LHCN-M2 (cell line): ENCODE measurements at places on chromosomes 16 and 17. TPM values are rescaled to one million over a fixed set of nuclear protein-coding genes. Genes with fewer than 3 reads are reported as not detected.
A peak's percentile ranks its signal among the peaks of the same experiment; 100 is the strongest.

ZNF276 gene
- 10.6 and 11.7 TPM in 2 replicates for total RNA-seq

HID1 gene
- not detected in 2 replicates for total RNA-seq

RFFL gene
- total RNA-seq, result 14.5 and 16.6 TPM in 2 replicates

TPPP3 gene
- total RNA-seq, result 11.9 and 17.6 TPM in 2 replicates

SYT17 gene
- 0.45 TPM in 1 of 2 replicates, not detected in the other for total RNA-seq

UBALD2 gene
- 8.7 and 9.0 TPM in 2 replicates for total RNA-seq

- DNase-seq, result no peak
Observed at GRCh38 chr17:51662204-51663056, 402.1 kb downstream of the UTP18 start.

DNA sequence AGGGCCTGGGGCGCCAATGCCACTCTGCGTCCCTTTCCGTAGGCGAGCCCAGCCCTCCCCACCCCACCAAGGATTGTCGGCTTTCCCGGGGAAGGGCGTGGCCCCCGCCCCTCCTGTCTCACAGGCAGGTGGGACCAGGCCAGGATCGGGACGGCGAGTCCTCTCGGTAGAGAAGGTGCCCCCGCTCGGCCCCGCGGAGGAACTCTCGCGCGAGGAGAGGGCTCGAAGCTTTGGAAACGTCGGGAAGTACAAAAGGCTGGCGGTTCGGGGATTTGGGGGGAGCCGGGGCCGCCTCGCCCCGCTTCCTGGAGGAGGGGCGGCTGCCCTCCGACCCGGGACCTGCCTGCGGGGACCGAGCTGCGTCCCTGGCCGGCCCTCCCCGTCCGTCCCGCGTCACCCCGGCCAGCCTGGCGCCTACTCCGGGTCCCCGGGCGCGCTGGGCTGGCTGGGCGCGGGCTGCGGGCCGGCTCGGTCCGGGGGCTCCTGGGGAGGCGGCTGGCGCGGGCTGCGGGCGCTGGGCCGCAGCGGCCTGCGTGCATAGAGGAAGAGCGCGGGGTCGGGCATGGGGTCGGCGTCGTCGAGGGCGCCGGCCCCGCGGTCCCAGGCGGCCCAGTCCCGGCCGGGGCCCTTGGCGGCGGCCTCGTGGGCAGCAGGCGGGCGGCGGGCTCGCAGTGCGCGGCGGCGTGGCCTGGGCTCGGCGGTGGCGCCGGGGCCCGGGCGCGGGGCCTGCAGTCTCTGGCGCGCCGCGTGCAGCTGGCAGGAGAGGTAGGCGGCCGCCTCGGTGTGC, 12.6 kb upstream of the CLUH start:
- DNase-seq, result no peak

ITGAD gene
- not detected in 2 replicates for total RNA-seq

CACNA1H gene
- total RNA-seq, result not detected in 2 replicates

TGFB1I1 gene
- total RNA-seq, result 53.9 and 55.6 TPM in 2 replicates

DHRS7C gene
- total RNA-seq, result not detected in 2 replicates

DNA sequence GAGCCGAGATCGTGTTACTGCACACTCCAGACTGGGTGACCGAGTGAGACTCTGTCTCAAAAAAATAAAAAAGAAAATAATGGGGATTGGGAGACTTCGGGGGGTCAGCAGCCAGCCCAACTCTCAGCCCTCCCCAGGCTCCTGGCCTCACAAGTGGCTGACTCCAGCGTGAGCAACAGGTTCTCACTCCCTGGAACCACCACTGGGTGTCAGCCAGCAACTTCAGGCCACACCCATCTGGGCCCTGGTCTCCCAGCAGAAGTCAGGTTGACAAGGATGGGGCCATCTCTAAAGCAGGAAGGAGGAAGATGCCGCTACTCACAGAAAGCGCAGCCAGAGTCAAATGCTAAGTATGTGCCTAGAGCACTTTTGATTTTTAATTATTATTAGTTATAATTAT, 139.4 kb downstream of the C16orf78 start:
- no peak for DNase-seq

GRCh38 chr17:46925185-46925868, 2.4 kb downstream of the GOSR2 start:
- no peak for DNase-seq

- DNase-seq, result no peak
Observed at GRCh38 chr16:89784406-89784805, 32.0 kb downstream of the FANCA start.

RABEP2 gene
- 50.6 and 72.0 TPM in 2 replicates for total RNA-seq

MGAT5B gene
- 0.06 and 0.23 TPM in 2 replicates for total RNA-seq

- no peak for DNase-seq
Observed at GRCh38 chr17:79806863-79807720, 10.2 kb upstream of the CBX8 start.

DNA sequence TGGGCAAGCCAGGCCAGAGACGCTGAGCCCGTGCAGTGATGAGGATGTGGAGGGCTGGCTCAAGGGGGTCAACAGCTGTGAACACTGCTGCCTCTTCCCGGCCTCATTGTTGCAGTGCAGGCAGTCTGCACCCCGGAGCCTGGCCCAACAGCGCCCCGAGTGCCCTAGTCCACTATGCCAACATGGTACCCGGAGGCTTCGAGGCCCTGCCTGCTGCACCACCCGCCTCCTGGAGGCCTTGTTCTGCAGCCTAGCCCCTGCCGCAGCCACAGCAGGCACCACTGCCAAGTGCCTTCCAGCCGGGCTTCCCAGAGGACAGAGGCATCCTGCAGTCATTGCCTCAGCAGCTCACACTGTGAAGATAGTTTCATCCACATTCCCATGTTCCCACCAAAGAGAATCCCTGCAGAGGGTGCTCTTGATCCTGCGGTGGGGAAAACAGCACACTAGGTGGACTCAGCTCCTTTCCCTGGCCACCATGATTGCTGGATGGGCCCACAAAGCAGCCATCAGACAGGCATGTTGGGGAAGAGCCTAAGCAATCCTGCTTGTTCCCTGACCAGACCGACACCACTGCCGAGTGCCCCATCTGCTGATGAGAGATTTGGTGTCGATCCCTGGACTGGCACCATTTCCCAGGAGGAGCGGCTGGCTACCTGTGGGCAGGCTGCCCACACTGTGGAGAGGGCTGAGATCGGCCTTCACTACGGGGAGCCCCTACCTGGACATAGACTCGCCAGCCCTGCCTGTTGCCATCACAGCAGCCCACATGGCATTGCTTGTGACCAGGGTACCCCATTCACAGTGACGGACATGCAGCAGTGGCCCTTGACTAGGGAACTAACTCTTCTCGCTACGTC, 44.9 kb downstream of the USP22 start:
- no peak for DNase-seq

GRCh38 chr17:4249452-4250029, 14.2 kb downstream of the ANKFY1 start:
- DNase-seq, result peak; percentile 20

DNA sequence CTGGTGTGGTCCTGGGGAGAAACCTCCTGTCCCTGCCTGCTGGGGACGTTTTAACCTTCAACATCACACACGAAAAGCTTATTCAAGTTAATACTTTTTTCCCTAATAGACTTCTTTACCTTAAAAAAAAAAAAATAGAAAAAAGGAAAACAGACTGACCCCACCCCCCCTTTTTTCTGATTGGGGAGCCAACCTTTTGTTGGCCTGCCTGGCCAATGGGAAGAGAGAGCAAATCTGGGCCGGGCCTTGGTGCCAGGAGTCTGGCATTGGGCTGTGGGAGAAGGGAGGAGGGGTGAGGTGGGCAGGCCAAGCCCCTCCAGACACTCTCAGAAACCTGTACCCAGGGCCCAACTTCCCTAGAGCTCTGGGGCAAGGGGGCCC, 3.0 kb downstream of the CBX8 start:
- peak; percentile 60 for DNase-seq

SGSM2 gene
- 33.0 and 36.1 TPM in 2 replicates for total RNA-seq

SENP3 gene
- 108 and 131 TPM in 2 replicates for total RNA-seq

GRCh38 chr17:61205931-61206330, 193.7 kb upstream of the TBX2 start:
- no peak for DNase-seq

- no peak for DNase-seq
Observed at GRCh38 chr16:58176608-58177352, 21.1 kb downstream of the CSNK2A2 start.

KRT28 gene
- not detected in 2 replicates for total RNA-seq

C16orf96 gene
- 0.06 TPM in 1 of 2 replicates, not detected in the other for total RNA-seq

GRCh38 chr17:29042026-29042678, 789 bp upstream of the PIPOX start:
- no peak for DNase-seq

DNA sequence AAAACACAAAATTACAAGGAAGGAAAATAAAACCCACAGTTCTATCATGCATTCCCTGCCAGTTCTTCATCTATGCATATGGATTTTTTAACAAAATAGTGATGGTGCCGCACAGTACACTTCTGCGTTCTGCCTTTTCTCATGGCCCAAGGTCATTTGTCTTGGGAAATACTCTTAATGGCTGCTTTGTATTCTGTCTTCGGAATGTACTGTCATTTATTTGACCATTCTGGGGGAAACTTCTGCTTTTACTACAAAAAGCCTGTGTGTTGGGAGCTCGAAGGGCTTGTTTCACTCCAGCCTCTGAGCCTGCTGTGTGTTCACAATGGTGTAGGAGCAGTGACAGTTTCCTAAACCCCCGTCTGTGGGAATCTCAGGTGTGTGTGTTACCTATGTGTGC, 82.8 kb upstream of the SEC14L1 start:
- no peak for DNase-seq

DNA sequence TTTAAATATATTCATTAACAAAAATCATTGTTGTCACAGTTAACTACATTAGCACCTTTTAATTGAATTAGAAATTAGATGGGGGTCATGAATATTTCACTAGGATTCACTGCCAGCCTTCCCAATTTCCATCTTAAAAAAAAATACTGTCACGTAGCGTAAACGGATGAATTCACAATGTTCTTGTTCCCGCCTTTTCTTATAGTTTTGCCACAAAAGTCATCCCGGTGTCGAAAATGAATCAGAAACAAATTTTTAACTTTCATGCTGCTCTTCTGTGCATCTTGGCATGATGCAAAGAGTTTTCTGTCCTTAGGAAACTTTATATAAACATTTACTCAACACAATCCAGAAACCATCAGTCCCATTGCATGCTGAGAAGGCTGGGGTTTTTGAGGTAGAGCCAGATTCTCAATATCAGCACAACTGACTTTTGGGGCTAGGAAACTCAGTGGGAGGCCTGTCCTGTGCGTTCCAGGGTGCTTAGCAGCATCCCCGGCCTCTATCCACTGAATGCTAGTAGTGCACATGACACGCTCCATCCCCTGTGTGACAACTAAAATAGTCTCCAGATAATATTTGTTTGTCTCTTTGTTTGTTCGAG, 252.9 kb upstream of the XYLT1 start:
- no peak for DNase-seq

BAHCC1 gene
- total RNA-seq, result 4.9 and 6.6 TPM in 2 replicates

GRCh38 chr17:410543-411401, 58.2 kb upstream of the RPH3AL start:
- no peak for DNase-seq

GRCh38 chr17:66695098-66695497, 139.8 kb upstream of the CACNG5 start:
- DNase-seq, result no peak

TMEM92 gene
- not detected in 2 replicates for total RNA-seq

DNA sequence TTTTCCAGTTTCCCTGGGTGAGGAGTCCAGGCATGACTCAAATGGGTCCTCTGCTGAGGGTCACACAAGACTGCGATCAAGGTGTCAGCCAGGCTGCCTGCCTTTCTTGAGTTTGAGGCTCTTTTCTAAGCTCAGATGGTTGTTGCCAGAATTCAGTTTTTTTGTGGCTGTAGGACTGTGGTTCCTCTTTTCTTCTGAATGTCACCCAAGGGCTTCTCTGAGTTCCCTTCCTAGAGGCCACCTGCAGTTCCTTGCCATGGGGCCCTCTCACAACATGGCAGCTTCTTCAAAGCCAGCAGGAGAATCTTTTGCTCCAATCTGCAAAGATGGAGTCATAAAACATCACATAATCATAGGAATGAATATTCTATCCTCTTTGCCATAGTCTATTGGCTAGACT, 17.5 kb downstream of the LIMD2 start:
- no peak for DNase-seq

GRCh38 chr16:27778171-27778925, 228.4 kb downstream of the KATNIP start:
- DNase-seq, result no peak

GRCh38 chr17:46158323-46159296, 34.6 kb downstream of the KANSL1 start:
- no peak for DNase-seq

NPIPB9 gene
- 0.46 TPM in 1 of 2 replicates, not detected in the other for total RNA-seq

DNA sequence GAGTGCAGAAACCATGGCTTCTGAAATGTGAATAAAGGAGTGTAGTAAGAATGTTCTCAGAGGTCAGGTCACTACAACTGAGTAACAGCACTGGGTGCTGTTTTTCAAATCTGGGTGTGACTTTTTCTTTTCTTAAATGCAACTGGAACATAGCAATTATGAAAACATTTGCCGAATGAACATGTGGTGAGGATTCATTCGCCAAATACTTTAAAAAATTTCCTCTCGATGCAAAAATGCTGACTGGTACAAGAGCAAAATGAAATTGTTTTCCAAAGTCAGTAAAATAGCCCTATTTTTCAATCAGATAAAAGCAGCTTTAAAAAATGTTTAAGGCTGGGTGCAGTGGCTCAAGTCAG, 18.6 kb downstream of the ZDHHC7 start:
- peak; percentile 59 for DNase-seq

DNA sequence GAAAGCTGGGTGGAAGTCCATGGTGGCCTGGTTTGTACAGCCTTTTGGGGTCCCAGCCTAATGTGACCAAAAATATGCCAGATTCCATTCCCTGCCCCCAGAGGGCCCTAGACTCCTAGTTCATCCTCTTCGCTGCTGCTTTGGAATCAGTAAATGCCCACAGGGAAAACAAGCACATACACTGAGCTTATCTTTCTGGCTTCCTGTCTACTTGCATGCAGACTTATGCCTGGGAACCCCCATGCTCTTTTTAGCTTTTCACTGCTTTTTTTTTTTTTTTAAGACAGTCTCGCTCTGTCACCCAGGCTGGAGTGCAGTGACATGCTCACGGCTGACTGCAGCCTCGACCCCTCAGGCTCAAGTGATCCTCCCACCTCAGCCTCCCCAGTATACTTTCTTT, 6.2 kb upstream of the CD300LG start:
- DNase-seq, result no peak

- DNase-seq, result peak; percentile 49
Observed at GRCh38 chr17:7959503-7960253, 27.7 kb downstream of the CNTROB start.

- peak; percentile 44 for DNase-seq
Observed at GRCh38 chr17:50634224-50634914, at the start of gene ABCC3. Gene ABCC3 (plus strand): TSS chr17:50634881. CDS start chr17:50634937, 56 bp downstream.

EME1 gene
- 13.9 and 18.1 TPM in 2 replicates for total RNA-seq

- no peak for DNase-seq
Observed at GRCh38 chr17:43871946-43872690, 25.1 kb downstream of the CD300LG start.

MSI2 gene
- total RNA-seq, result 120 and 126 TPM in 2 replicates

C16orf92 gene
- total RNA-seq, result not detected in 2 replicates

GP1BA gene
- not detected in 2 replicates for total RNA-seq

DNA sequence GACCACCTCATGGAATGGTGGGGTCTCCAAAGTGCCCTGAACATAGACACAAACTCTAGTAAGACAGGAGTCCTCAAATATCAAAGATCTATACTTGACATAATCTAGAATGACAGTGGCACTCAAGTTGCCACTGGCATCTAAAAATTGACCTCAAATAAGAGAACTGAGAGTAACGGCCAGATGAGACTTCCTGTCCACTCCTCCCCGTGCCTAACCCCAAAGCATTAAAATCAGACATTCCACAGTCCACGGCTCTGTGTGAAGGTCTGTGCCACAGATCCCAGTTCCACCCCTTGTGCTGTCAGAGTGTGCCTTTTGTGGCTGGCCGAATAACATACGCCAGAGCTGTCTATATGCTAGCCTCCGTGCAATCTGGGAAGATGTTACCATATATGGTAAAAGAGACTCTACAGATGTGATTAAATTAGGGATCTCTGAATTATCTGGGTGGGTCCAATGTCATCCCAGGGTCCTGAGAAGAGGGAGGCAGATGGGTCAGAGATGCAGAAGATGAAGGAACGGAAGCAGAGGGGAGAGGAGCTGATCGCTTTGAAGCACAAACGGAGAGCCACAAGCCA, 21.0 kb upstream of the EVPL start:
- DNase-seq, result no peak
